ENCODE measurements at places on chromosomes 4 and X. TPM values are rescaled to one million over a fixed set of nuclear protein-coding genes. Genes with fewer than 3 reads are reported as not detected.

DNA sequence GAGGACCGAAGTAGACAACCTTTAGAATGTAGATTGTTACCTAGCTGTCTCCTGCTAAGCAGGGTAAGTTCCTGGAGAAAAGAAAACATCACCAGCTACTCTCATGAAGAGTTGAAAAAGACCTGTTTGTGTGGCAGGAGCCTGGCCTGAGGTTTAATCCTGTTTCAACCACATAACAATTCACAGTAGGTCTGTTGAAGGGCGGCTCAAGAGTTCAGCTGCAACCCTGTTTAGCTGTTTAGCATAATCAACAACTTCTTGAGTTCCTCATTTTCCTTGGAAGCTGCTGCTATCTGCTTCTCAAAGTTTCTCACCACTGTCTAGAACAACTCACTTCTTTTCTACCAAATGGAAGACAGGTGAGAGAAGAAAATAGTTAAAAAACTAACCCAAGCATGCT, 170.4 kb upstream of the TET2 start:
- H3K27ac ChIP-seq: no peak overlapping the region
- H3K36me3 ChIP-seq: no peaks in the 10 kb centered on the region
- DNase-seq: no peak
- no peaks in the 10 kb centered on the region for H3K4me1 ChIP-seq
- no peak overlapping the region for H3K4me3 ChIP-seq

DNA sequence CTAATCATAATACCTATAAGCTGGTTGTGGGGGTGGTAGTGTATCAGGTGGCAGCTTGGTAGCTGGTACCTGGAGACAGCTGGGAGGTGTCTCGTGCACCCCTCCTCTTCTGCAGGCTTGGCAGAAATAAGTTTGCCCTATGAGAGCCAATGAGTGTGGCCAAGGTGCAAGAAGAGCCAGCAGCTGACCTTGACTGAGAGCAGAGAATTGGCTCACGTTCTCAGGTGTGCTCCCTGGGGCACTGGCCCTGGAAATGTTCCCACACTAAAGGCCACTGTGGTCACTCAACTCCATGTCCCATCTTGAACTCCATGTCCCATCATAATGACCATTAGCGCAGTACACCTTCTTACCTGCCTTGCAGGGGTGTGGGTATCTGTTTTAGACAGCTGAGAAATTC, 13.4 kb downstream of the TRMT44 start:
- no peaks in the 10 kb centered on the region for H3K27me3 ChIP-seq
- H3K4me1 ChIP-seq: no peaks in the 10 kb centered on the region
- H3K4me3 ChIP-seq: no peak overlapping the region
- H3K36me3 ChIP-seq: 0 out of 2 replicates have a peak, but pooled peaks cover 6% of the 10 kb centered on the region
- H3K27ac ChIP-seq: no peak overlapping the region

GRCh38 chr4:6296026-6296425, 26.4 kb downstream of the WFS1 start:
- no peak for DNase-seq
- H3K4me3 ChIP-seq: no peak overlapping the region
- H3K4me1 ChIP-seq: no peaks in the 10 kb centered on the region
- peaks cover 25% of the 10 kb centered on the region for H3K36me3 ChIP-seq
- H3K27ac ChIP-seq: no peak overlapping the region

Gene MAOA
- total RNA-seq: not detected

DNA sequence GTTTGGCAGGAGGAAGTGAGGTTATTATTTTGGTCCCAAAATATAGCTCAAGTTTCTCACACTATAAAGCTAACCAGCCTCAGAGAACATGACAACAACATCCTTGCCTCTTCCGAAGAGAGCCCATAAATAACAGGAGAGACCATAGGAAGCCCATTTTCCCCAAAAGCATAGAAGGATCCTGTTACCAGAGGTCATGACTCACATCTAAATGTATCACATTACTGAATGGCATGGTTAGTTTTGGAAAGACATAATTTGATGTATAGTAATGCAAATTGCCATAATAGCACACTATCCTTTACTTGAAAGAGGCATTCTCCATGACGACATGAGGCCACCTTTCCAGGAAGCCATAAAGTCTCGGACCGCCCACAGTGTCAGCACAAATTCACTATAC, 238.8 kb upstream of the GRIA3 start:
- DNase-seq: no peak
- H3K4me1 ChIP-seq: no peaks in the 10 kb centered on the region
- H3K4me3 ChIP-seq: no peak overlapping the region
- H3K36me3 ChIP-seq: no peaks in the 10 kb centered on the region
- no peak overlapping the region for H3K27ac ChIP-seq

GRCh38 chr4:80112236-80112635, 39.2 kb upstream of the ANTXR2 start:
- H3K27ac ChIP-seq: no peak overlapping the region
- DNase-seq: no peak
- H3K4me1 ChIP-seq: peaks cover 43% of the 10 kb centered on the region
- no peak overlapping the region for H3K4me3 ChIP-seq

GRCh38 chrX:64394059-64394873, 986 bp downstream of the MTMR8 start:
- peaks cover 2% of the 10 kb centered on the region for H3K27me3 ChIP-seq
- H3K27ac ChIP-seq: no peak overlapping the region
- no peak for DNase-seq
- no peaks in the 10 kb centered on the region for H3K4me1 ChIP-seq
- H3K4me3 ChIP-seq: no peak overlapping the region

DNA sequence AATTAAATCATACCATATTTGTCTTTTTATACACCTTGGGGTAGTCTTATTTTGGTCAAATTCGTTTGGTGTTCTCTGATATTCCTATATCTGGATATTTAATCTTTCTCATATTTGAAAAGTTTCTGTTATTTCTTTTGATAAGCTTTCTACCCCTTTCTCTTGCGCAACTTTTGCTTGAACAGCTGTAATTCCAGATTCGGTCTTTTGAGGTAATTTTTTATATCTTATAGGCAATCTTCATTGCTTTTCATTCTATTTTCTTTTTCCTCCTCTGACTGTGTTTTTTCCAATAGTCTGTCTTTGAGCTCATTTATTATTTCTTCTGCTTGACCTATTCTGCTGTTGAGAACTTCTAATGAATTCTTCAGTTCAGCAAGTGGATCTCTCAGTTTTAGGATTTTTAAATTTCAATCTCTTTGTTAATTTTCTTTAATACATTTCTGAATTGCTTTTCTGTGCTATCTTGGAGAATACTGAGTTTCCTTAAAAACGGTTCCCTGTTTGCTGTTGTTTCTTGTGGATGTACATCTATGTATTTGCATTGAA, 11.3 kb upstream of the MTHFD2L start:
- H3K27me3 ChIP-seq: peaks cover 13% of the 10 kb centered on the region
- H3K4me1 ChIP-seq: no peaks in the 10 kb centered on the region
- H3K4me3 ChIP-seq: no peak overlapping the region
- DNase-seq: no peak

DNA sequence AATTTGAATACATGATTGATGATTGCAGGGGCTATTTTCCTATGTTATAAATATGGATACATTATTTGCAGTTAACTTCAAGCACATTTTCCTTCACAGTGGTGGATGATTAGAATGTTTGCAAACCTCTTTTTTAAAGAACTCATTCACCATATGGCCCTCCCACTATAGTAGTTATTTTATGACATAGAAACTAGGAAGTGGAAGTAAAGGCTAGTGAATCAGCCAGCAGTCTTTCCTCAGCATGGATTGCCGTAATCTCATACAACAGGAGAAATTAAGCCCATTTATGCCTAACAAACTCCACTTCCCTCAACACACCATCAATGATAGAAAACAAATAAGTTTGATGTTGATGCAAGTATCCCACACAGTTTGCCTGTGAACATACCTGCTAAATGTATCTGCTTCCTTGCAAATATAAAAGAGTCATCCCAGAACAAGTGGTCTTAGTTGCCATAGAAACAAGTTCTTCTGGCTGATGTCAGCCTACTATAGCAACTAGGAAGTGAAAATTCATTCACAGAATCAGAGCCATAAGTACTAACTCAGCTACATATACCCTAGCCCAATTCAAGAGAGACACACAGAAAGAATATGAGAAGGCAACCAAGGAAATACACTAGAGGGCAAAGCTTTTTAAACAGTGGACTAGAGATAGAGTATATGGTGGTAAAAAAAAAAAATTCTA, 100.9 kb upstream of the RADX start:
- H3K4me3 ChIP-seq: no peak overlapping the region
- H3K27ac ChIP-seq: no peak overlapping the region
- DNase-seq: no peak
- no peaks in the 10 kb centered on the region for H3K4me1 ChIP-seq
- H3K27me3 ChIP-seq: peaks cover 2% of the 10 kb centered on the region

Gene IGSF1
- not detected for total RNA-seq

Gene GPR101
- not detected for total RNA-seq

Gene IL3RA
- 0.13 TPM for total RNA-seq

DNA sequence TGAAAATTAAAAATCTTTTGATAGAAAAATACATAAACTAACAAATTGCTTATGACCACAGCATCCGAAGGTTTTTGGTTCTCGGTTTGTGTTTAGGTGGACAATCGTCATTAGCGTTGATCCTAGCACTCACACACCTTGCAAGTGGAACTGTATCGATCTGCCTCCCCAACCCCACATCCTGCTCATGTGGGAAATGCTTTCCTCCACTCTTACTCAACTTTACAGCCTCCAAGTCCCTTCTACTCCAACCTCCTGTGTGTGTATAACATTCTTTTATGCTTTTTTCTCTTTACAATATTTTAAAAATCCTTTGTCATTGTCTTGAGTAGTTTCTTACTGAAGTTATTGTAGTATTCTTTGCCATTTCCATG, 15.6 kb upstream of the TMEM131L start:
- H3K36me3 ChIP-seq: no peaks in the 10 kb centered on the region
- H3K27ac ChIP-seq: no peak overlapping the region
- peaks cover 26% of the 10 kb centered on the region for H3K4me1 ChIP-seq
- no peak overlapping the region for H3K4me3 ChIP-seq

GRCh38 chrX:74613370-74614092, 893 bp downstream of the RLIM start:
- peak; percentile 39 for DNase-seq
- peaks cover 15% of the 10 kb centered on the region for H3K36me3 ChIP-seq
- H3K27ac ChIP-seq: peak overlapping the region; percentile 99
- peak overlapping the region; percentile 93 for H3K4me3 ChIP-seq
- peaks cover 10% of the 10 kb centered on the region for H3K4me1 ChIP-seq
- no peaks in the 10 kb centered on the region for H3K27me3 ChIP-seq

DNA sequence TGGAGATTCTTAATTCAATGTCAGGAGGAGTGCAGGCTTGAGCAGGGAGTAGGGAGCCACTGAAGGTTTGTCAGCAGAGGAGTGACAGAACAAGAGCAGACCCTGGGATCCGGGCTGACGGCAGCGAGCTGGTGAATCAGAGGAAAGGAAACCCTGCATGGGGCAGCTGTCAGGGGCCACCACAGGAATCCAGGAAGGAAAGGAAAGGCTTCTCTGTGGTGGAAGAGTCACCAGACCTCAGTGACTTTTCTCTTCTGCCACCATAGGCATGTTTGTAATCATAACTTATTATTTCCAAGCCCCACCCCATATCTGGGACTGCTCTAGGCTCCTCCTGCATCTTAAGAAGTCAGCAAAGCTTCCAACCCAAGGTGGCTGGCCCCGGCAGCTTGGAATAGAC, 150.9 kb downstream of the BCOR start:
- peak overlapping the region; percentile 68 for H3K27ac ChIP-seq
- peaks cover 18% of the 10 kb centered on the region for H3K4me1 ChIP-seq
- H3K27me3 ChIP-seq: peaks cover 2% of the 10 kb centered on the region

- no peaks in the 10 kb centered on the region for H3K36me3 ChIP-seq
- H3K27me3 ChIP-seq: peaks cover 17% of the 10 kb centered on the region
- no peak overlapping the region for H3K27ac ChIP-seq
- H3K4me3 ChIP-seq: no peak overlapping the region
- no peaks in the 10 kb centered on the region for H3K4me1 ChIP-seq
Observed at GRCh38 chr4:4901877-4902276, 42.4 kb downstream of the MSX1 start.

- no peak overlapping the region for H3K27ac ChIP-seq
- H3K4me1 ChIP-seq: peaks cover 18% of the 10 kb centered on the region
- peaks cover under 1% of the 10 kb centered on the region for H3K27me3 ChIP-seq
- no peak for DNase-seq
- no peaks in the 10 kb centered on the region for H3K36me3 ChIP-seq
Observed at GRCh38 chrX:10600479-10600878, 19.9 kb downstream of the MID1 start.

Gene SYNPO2
- total RNA-seq: 12.0 TPM

GRCh38 chr4:169269916-169270809, 593 bp downstream of the SH3RF1 start:
- 0 out of 2 replicates have a peak, but pooled peaks cover 6% of the 10 kb centered on the region for H3K27me3 ChIP-seq
- peaks cover 49% of the 10 kb centered on the region for H3K4me1 ChIP-seq

Gene NCAPG
- 32.7 TPM for total RNA-seq

DNA sequence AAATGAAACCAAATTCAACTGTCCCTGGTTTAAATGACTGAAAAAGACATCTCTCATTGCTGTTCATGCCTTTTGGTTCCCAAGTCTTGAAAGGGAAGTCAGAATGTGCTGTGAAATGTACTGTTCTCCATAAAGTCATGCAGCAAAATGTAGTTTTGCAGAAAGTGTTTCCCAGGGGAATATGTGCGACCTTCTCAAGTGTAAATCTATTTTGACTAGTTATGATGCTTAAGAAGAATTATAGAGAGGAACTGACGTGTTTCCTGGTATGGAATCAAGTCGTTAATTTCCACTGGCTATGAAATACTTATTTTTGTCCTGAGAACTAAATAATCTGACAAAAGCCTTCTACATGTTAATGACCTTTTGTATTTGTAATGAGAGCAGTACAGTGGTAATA, 223.1 kb downstream of the CLCN4 start:
- peaks cover 5% of the 10 kb centered on the region for H3K27me3 ChIP-seq
- H3K36me3 ChIP-seq: no peaks in the 10 kb centered on the region
- no peak for DNase-seq
- H3K4me3 ChIP-seq: no peak overlapping the region
- no peaks in the 10 kb centered on the region for H3K4me1 ChIP-seq

DNA sequence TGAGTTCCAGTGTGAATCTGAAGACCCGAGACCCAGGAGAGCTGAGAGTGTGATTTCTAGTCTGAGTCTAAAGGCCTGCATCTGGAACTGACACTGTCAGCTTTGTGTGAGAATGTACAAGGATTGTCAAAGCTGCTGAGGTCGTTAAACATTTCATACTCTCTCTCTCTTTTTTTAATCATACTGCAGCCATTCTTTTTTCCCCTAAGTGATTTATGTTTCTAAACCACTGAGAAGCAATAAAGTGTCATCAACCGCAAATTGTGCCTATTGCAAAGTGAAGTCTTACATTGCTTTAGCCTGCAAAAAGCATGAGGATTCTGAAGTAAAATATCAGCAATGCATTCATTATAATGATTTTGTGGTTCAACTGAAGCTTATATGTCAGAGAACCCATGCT, 106.0 kb downstream of the ASMT start:
- peaks cover 12% of the 10 kb centered on the region for H3K4me1 ChIP-seq
- no peaks in the 10 kb centered on the region for H3K27me3 ChIP-seq
- no peaks in the 10 kb centered on the region for H3K36me3 ChIP-seq
- peak overlapping the region; percentile 32 for H3K27ac ChIP-seq
- DNase-seq: no peak
- H3K4me3 ChIP-seq: peak overlapping the region; percentile 11

Gene TECRL
- total RNA-seq: not detected

- H3K27ac ChIP-seq: peak overlapping the region; percentile 65
- H3K4me1 ChIP-seq: peaks cover 63% of the 10 kb centered on the region
- H3K27me3 ChIP-seq: no peaks in the 10 kb centered on the region
Observed at GRCh38 chr4:78293821-78294301, 236.7 kb downstream of the FRAS1 start.

GRCh38 chr4:188452097-188452496, 312.9 kb downstream of the TRIML1 start:
- no peak overlapping the region for H3K4me3 ChIP-seq
- no peak for DNase-seq
- H3K27me3 ChIP-seq: peaks cover 2% of the 10 kb centered on the region
- peaks cover 6% of the 10 kb centered on the region for H3K36me3 ChIP-seq

- peaks cover 21% of the 10 kb centered on the region for H3K4me1 ChIP-seq
- H3K27me3 ChIP-seq: no peaks in the 10 kb centered on the region
- H3K4me3 ChIP-seq: no peak overlapping the region
- no peak overlapping the region for H3K27ac ChIP-seq
Observed at GRCh38 chr4:26732356-26732755, 128.3 kb upstream of the STIM2 start.

Data from HFFc6 (cell line).